Naive thymus-derived CD4-positive, alpha-beta T cell (primary cell): ENCODE measurements at places on chromosomes 6 and 20. TPM values are rescaled to one million over a fixed set of nuclear protein-coding genes. Genes with fewer than 3 reads are reported as not detected.
A peak's percentile ranks its signal among the peaks of the same experiment; 100 is the strongest.

C20orf141 gene
- not detected for total RNA-seq

ZBTB9 gene
- 3.9 TPM for total RNA-seq

SLC35B2 gene
- 17.6 TPM for total RNA-seq

- no peak overlapping the region for H3K27ac ChIP-seq
- H3K27me3 ChIP-seq = peaks cover 13% of the 10 kb centered on the region
- no peaks in the 10 kb centered on the region for H3K36me3 ChIP-seq
- H3K4me1 ChIP-seq = no peaks in the 10 kb centered on the region
Observed at GRCh38 chr6:107636486-107636885, 146.6 kb downstream of the SOBP start.

- DNase-seq = no peak
- H3K27ac ChIP-seq = no peak overlapping the region
- no peaks in the 10 kb centered on the region for H3K36me3 ChIP-seq
Observed at GRCh38 chr6:38508894-38509293, 130.8 kb downstream of the BTBD9 start.

DNA sequence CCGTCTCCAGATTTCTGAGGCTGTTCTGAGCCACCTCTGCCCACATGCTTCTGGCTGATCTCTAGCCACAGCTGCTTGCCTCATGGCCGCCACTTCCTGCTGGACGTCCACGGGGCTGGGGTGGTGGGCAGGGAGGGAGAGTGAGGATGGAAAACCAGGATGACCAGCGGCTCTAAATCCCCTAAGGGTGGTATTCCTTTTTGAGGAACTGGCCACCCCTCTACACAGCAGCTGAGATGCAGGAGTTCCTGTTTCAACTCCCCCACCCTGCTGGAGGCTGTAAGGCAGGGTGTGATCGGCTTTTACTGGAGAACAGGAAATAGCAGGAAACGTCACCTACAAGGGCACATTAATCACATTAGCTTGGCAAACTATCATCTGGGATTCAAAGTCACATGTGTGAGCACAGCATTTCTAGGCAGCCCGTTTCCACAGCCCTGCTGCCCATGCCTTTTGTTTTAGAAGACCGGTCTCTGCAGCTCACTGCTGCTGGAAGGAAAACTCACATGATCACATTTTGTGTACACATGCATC lies 181.6 kb upstream of the ECI2 start:
- H3K27ac ChIP-seq = no peak overlapping the region
- no peaks in the 10 kb centered on the region for H3K4me1 ChIP-seq
- no peak for DNase-seq
- no peaks in the 10 kb centered on the region for H3K36me3 ChIP-seq

DNA sequence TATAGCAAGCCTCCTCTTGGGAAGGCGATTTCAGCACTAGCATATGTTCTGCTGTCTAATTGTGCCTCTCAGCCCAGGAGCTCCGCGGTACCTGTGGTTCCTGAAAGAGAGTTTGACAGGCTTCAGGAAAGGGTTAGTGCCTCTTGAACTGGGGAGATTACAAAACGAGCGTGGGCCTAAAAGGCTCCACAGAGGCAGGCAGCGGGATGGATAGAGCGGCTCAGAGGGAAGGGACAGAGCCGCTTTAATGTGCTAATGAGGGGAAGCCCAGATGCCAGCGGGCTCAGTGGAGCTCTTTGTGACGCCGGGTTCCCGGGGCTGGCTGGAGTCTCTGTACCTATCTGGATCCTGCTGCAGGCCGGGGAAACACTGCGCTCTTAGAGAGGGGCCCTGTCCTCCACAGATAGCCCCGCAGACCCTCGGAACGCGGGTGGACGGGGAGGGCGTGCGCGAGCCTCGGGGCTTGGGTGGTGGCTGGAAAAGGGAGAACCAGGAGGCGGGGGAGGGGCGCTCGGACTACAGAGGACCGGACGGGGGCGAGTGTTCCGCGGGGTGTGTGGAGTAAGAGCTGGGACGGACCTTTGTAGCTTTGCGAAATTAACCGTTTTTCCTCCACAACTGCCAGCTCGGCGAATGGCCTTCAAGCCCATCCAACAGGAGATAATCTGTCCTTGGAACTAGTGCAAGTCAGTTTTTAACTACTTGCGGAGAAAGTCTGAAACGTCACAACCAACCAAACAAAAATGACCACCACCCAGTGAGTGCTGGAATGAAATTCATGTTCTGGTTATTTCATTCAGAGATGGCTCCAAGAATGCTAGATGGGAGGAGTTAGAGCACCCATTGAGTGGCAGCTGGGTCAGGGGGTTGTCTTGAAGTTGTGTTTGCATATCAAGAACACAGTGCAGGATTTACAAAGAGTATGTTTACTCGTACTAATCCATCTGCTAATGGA lies 13.0 kb downstream of the SLC35F1 start:
- no peaks in the 10 kb centered on the region for H3K4me1 ChIP-seq
- H3K4me3 ChIP-seq = no peak overlapping the region
- H3K27me3 ChIP-seq = peaks cover 3% of the 10 kb centered on the region
- no peaks in the 10 kb centered on the region for H3K36me3 ChIP-seq

DNA sequence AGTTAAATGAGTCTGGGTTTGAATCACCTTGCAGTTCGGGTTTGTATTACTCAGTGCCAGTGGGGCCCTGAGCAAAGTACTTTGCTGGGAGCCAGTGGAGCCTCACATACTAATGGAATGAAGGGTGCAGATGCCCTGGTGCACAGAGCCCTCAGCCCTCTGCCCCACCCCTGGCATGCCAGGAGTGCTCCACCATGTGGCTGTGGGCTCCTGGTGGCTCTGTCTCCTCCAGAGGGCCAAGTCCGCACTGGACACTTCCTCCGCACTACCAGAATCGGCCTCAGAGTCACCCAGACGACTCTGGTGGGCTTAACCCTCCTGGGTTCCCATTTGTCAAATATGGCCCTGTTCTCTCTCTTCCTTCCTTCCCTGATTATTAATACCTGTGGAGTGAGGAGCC lies 94.0 kb downstream of the STK35 start:
- H3K4me1 ChIP-seq = no peaks in the 10 kb centered on the region
- DNase-seq = no peak
- no peaks in the 10 kb centered on the region for H3K27me3 ChIP-seq
- no peaks in the 10 kb centered on the region for H3K36me3 ChIP-seq

DNA sequence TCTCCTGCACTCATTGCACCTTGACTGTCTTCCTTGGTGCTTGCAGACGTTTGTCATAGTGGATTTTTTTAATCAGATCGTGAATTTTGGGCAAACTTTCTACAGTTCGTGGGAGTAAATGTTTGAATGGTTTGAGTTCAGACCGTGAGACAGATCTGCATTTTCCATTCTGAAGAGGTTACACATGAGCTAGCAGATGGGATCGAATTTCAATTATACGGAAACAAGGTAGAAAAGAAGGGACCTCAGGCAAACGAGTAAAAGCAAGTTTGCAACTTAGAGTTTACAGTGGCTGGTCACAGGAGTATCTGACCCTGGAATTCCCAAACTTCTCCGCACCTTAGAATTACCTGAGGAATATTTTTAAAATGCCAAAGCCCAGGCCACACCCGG lies 17.2 kb upstream of the NCR2 start:
- DNase-seq = no peak
- no peaks in the 10 kb centered on the region for H3K36me3 ChIP-seq
- no peak overlapping the region for H3K27ac ChIP-seq
- peaks cover 9% of the 10 kb centered on the region for H3K4me1 ChIP-seq
- no peaks in the 10 kb centered on the region for H3K27me3 ChIP-seq
- H3K4me3 ChIP-seq = no peak overlapping the region

DNA sequence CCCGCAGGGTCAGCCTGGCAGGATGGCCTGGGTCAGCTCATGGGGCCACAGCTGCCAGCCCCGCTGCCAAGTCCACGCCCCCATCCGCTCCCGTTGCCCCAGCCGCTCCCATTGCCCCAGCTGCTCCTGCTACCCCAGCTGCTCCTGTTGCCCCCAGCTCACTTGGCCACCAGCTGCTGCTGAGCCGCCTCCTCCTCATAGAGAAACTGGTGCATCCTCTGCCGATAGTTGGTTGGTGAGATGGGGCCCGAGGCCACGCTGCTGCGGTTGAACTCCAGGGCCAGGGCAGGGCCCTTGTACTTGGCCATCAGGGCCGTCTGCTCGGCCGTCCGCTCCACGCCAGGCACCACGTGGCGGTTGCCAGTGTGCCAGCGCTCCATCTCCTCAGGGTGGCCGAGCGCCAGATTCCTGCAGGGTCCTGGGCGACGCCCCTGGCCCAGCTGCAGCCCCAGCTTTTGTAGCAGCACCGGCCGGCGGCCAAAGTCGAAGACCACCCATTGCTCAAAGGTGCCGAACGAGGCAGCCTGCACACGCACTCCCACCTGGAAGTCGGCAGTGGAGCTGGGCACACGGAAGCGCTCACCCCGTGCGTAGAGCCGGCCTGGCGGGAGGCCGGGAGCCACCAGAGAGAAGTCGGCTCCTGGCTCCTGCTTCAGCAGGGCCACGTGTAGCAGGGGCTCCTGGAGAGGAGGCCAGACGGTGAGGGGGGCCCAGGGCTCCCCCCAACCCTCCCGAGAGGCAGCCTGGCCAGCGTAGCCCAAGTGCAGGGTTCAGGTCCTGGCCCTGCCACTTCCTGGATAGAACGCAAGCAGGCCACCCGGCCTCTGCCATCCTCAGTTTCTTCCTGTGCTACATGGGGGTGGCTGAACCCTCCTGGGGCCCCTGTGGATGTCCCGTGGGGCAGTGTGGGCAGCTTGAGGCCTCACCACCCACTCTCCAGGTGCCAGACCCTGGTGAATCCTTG lies 4.8 kb downstream of the HELZ2 start:
- H3K36me3 ChIP-seq = peaks cover 27% of the 10 kb centered on the region
- no peak overlapping the region for H3K27ac ChIP-seq
- no peak for DNase-seq
- H3K4me3 ChIP-seq = peak overlapping the region; percentile 62

- H3K27me3 ChIP-seq = no peaks in the 10 kb centered on the region
- H3K4me3 ChIP-seq = no peak overlapping the region
- no peaks in the 10 kb centered on the region for H3K4me1 ChIP-seq
- no peak overlapping the region for H3K27ac ChIP-seq
- no peaks in the 10 kb centered on the region for H3K36me3 ChIP-seq
Observed at GRCh38 chr6:1800845-1801244, 191.1 kb downstream of the FOXC1 start.

DNA sequence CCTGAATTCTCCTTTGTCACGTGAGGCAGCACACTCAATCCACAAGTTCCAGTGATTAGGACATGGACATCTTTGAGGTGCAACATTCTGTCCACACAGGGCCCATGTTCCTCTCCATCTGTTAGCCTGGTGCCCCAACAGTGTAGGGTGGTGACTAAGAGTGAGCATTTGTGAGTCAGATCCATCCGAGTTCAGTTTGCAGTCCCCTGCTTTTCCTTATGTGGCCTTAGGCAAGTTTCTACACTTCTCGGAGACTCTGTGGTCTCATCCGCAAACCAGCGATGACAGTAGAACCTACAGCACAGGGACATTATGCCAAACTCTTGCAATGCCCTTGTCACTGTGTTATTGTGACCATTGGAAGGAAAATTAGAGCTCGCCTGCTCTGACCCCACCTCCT lies 178.7 kb upstream of the CDH4 start:
- no peak for DNase-seq
- no peaks in the 10 kb centered on the region for H3K27me3 ChIP-seq
- no peak overlapping the region for H3K27ac ChIP-seq
- no peak overlapping the region for H3K4me3 ChIP-seq
- H3K36me3 ChIP-seq = no peaks in the 10 kb centered on the region
- H3K4me1 ChIP-seq = no peaks in the 10 kb centered on the region
